ENCODE measurements at places on chromosomes 5 and 9.

GRCh38 chr9:18826248-18826647 is 206.8 kb downstream of the SAXO1 start:
- DNase-seq, result no peak

GRCh38 chr9:111405701-111406100 is 75.7 kb upstream of the OR2K2 start:
- no peak for DNase-seq

DNA sequence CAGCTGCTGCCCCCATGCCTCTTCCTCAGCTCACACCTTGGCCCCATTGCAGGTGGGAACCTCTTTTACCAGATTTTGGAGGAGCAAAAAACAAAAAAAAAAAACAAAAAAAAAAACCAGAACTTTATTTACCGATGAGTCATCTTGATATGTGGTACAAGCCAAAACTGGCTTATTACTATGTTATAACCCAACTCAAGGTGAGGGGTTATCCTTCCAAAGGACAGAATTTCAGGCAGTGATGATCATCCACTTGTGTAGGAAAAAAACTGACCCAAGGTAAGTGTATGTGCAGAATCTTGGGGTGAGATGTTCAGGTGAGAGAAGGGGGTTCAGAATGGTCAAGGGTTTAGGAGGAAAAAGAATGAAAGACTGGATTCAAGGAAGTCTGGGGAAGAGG is 142.6 kb upstream of the FST start:
- DNase-seq, result no peak

DNA sequence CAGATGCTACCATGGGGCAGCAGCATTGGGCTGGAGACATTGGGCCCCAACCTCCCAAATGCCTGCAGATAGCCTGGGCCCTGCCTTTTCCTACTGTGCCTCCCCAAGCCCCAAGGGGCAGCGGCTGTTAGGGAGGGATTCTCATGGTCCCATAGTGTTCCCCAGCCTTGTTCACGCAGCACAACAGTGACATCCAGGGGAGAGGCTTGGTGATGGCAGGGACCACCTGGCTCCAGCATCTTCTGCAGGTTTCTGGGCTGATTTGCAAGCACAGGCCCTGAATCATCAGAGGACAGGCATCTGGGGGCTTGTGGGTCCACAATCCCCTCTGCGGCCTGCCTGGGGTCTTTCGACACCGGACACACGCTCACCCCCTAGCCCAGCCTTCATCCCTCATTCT is 354.6 kb downstream of the SLIT3 start:
- DNase-seq, result no peak

DNA sequence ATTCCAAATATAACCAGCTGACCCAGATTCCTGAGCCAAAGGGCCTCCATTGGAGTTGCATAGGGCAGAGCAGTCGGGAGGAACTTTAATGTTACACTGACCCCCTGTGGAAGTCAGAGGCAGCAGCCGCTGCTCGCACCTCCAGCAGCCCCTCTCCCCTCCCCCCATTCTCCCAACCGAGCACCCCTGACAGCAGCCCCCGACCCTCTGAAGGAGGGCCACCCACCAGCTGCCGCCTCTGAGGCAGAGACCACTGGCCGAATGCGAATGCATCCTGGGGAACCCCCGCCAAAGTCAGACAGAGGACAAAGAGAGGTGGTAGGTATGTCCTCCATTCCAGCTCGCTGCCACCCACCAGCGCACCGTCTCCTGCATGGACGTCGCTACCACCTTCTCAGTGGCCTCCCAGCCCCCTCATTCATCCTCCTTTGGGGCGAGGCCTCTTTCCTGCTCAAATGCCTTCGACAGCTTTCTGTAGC is 231.0 kb downstream of the CDK5RAP2 start:
- DNase-seq, result no peak

- no peak for DNase-seq
These were observed 142.1 kb downstream of the PLK2 start for GRCh38 chr5:58317808-58318207.

GRCh38 chr5:78648359-78649210 is at the start of gene LHFPL2:
Gene LHFPL2 (minus strand): TSS chr5:78648772. CDS start chr5:78510213, 138,559 bp downstream.
- DNase-seq, result no peak

- peak; percentile 36 for DNase-seq
These were observed 13.8 kb upstream of the PUM3 start for GRCh38 chr9:2857564-2858198.

DNA sequence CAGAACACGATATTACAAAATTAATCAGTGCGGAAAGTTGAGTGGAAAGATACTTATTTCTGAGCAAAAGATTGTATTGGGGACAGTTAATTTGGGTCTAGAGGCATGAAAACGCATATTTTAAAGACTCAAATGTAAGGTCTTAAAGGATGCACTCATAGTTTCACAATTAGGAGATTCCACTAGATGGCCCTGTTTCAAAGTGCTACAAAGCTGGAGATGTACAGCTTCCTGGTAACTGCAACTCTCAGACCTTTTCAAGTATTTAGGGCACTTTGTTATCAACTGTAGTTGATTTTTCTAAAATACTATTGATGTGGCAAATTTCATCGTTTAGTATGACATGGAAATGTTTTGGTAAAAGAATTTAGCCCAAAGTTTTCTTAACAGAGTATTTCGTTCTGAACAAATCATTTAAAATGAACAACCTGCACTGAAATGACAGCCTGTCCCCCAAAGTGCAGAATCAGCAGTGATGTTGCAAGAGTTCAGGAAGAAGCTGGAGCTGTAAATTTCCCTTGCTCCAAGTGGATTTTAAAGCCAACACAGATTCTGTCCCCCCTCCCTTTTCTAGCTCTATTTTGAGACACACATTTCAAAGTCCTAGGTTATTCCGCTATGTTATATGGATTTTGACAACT is 16.2 kb upstream of the NDUFB6 start:
- no peak for DNase-seq

- DNase-seq, result no peak
These were observed 101.6 kb downstream of the CRB2 start for GRCh38 chr9:123457583-123457982.

DNA sequence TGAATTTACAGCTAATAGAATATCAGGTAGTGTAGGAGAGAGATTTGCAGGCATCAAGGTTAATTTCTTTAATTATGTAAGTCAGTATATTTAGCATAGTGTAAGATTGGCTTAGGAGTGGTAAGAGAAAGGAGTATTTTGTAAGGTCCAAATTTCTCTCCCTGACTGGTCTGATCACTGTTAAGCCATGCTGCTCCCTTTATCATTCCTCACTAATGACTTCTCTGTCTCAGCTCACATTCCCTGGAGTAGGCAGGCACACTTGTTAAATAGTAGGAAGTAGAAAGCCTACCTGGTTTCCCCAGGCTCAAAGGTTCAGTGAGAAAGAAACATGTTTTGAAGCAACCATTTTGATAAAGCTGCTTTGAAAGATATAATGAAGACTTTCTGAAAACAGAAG is 90.7 kb downstream of the SMIM15 start:
- DNase-seq, result no peak

DNA sequence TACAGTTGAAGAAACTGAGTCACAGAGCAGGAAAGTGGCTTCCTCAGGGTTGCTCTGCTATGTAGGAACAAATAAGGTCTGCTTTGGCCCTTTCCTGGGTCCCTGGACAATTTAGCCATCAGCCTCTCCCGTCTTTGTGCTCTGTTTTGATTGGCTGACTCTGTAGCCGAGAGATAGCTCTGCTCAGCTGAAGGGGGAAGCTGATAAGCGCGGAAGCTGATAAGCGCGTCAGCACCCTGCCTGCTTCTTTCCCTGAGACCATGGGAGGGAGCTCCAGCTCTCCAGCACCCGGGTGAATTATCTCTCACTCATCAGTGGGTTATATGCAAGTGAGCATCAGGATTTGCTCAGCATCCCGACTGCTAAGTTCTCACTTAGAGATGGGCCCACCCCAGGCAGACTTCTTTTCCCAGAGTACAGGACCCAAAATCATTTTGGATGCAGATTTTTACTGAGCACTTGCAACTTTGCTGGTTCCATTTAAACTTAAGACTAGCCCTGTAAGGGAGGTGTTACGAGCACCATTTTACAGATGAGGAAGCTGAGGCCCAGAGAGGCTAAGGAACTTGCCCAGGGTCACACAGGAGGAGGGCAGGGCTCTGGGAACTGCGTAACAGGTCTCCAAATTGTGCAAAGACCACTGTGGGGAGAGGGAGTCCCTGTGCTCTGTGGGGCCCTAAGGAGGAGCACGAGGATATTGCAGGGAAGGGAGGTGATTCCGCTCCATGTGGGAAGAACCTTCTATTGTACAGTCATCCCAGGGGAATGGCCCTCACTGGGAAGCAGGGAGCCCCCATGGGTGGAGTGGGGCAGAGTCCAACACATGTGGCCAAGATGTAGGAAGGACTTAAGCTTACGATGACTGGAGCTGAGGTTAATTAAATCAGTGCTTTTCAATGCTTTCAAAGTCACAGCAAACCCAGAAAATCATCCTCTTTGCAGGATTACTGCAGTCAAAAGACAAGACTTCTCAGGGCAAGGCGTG is 83.7 kb upstream of the ORM1 start:
- DNase-seq, result no peak

DNA sequence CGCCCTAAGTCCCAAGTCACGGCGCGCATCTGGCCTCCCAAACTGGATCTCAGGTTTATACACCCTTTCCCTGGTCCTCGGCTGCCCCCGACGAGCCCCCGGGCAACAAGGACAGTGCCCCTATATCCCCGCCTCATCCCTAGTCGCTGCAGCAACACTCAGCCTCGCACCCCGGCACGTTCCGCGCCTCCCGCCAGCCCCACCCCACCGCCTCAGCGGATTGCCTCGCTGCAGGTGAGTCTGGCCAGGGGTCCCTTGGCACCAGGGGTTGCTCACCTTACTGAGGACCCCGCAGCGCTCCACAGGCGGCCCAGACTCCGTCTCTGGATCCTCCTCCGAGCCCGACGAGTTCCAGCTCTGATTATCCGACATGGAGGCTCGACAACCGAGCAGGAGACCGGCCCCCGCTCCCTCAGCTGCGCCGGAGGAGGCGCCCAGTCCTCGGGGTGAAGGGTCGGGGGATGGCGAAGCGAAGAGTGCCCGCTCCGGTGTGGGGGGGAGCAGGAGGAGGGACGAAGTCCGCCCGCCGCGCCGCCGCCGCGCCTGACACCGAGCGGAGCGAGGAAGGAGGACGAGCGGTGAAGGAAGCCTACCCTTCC is 494 bp downstream of the CERT1 start:
- DNase-seq, result no peak

- no peak for DNase-seq
These were observed 925 bp downstream of the LIFR start for GRCh38 chr5:38555354-38556087.

DNA sequence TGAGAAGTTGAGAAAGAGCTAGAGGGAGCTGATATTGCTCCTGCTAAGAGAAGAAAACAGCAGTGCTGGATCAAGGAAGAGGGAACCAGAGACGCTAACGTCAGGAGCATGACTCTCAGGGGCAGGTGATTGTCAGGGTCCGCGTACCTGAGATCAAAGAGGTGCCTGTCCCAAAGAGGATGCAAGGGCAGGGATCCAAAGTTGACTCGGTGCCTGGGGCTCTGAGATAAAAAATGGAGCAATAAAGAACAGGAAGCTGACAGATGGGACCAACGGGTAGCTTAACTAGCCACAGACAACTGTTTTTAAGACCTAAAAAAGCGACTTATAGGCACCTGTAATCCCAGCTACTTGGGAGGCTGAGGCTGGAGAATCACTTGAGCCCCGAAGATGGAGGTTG is 517.8 kb downstream of the IRX1 start:
- no peak for DNase-seq

DNA sequence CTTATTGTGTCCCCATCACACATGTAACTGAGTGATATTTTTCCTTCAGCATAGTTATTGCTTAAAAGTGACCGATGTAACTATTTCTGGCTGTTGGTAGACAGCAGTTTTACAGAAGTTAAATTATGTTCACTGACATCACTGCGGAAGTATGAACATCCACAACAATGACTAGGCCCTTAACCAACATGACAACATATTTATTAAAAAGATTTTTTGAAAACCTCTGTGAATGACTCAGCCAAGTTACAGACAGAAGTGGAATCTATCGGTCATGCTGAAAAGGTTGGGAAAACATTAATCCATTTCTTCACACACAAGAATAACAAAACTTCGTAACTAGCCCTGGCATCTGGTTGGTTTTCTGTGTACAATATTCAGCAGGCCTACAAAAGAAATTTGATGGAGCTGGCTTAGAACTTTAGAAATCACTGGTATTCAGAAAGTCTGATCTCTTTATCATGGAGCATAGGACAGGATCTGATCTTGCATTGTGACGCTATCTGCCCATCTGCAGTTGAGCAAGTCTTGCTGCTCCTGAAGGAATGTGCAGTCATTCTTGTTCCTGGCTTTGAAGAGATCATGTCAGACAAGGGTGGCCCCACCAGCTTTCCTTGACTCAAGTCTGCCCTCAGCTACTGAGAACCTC is 6.5 kb downstream of the GLIS3 start:
- DNase-seq, result no peak

DNA sequence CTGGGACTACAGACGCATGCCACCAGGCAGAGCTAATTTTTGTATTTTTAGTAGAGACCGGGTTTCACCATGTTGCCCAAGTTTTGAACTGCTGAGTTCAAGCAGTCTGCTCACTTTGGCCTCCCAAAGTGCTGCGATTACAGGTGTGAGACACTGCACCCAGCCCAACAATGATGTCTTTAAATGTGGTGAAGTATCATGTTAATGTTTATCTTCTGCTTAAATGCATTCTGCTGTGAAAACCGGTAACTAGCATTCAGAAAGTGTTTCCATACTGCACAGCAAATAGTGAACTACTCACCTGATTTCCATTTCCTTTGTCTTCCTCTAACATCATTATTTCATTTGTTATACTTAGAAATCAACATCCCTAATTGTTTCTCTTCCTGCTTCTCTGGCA is 264.0 kb upstream of the ITGA1 start:
- no peak for DNase-seq

DNA sequence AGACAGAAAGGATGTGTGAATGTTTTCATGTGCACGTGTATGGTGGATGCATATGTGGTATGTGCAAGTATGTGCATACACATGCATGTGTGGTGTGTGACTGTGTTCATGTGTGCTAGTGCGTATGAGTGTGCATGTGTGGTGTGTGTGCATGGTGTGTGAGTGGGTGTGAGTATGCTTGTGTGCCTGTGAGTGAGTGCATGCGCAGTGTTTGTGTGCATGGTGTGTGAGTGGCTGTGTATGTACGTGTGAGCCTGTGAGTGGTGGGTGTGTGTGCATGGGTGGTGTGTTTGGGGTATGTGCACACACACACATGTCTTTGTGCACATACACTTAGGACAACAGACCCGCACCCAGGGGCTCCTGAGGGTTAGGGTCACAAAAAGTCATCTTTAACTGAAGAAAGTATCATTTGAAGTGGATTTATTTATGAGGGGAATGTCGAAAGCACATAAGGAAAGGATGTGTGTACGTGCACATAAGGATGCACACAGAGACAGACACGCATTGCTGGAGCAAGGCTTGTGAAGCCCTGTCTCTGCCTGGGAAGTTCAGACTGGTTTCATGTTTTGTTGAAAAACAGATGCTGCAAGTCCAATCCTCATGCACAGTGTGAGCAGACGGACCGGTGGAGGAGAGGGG is 237.0 kb downstream of the SYK start:
- DNase-seq, result no peak

- no peak for DNase-seq
These were observed 3.3 kb upstream of the PRDM6 start for GRCh38 chr5:123085638-123086286.

GRCh38 chr9:129852579-129852978 is 17.3 kb downstream of the USP20 start:
- no peak for DNase-seq

GRCh38 chr9:129437626-129438323 is 183.1 kb downstream of the C9orf50 start:
- no peak for DNase-seq

Data from activated CD4-positive, CD25-positive, alpha-beta regulatory T cell treated with anti-CD3 and anti-CD28 coated beads, Interleukin-2, amount 50 U/mL, for 16 hours (primary cell).